ENCODE measurements at places on chromosomes 1 and 21.
A peak's percentile ranks its signal among the peaks of the same experiment; 100 is the strongest.

GRCh38 chr1:104125266-104125665 lies 375.6 kb downstream of the AMY1C start:
- no peak for DNase-seq

DNA sequence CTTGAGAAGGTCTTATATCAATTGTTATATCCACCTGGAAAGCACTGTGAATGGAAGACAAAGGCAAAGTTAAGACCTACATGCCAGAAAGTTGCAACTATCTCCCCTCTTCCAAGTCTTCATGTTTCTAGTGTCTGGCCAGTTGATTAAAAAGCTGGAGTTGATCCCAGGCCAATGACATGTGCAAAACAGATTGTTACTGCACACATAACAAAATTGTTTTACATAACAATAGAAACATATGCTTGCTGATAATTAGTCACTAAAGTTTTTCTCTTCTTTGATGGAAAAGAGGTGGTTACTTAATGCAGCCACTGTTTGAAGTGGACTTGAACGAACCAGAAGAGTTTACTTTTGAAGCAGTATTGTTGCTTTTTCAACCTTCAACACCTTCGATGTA lies 158.2 kb downstream of the TGFBR3 start:
- DNase-seq: no peak

DNA sequence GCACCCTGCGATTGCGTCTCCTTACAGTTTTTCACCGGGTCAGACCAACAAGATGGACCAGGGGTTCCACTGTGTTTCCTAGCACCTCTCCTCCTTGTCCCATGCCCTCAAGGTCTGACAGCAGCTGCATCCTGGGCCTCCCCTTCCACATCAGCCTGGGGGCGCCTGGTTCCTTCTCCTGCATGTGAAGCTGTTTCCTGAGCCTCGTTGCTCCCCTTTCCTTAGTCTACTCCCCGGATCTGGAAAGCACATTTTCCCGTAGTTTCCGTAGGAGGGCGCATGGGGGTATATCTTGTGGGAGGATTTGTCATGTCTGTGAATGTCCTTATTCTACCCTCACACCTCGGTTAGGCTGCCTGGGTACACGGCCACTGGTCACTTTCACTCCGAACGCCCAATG lies 6.1 kb downstream of the PRDM15 start:
- no peak for DNase-seq

DNA sequence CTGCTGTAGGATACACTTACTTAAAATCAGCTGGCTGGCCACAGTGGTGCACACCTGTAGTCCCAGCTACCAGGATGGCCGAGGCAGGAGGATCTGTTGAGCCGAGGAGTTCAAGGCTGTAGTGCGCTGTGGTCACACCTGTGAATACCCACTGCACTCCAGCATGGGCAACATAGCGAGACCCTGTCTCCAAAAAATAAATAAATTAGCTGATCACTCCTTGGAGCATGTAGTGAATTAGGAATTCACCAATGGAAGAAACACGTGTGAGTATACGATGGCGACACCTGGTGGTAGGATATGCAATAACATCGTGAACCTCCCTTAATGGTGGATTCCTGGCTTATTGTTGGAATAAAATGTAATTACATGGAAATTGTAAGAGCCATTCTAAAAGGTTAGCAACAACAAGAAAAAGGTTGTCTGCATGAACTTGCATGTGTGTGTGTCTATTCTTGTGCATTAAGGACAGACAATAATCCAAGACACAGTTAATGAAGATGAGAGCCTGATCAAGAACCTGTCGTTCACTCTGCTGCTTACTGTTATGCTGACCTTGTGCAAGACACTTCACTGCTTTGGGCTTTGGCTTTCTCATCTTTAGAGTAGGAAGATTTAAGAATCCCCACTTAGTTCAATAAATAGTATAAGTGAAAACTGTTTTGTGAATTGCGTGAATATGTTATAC lies 38.6 kb upstream of the COX20 start:
- no peak for DNase-seq

- DNase-seq: peak; percentile 60
Observed at GRCh38 chr21:41878831-41879189, 334 bp downstream of the PRDM15 start.

DNA sequence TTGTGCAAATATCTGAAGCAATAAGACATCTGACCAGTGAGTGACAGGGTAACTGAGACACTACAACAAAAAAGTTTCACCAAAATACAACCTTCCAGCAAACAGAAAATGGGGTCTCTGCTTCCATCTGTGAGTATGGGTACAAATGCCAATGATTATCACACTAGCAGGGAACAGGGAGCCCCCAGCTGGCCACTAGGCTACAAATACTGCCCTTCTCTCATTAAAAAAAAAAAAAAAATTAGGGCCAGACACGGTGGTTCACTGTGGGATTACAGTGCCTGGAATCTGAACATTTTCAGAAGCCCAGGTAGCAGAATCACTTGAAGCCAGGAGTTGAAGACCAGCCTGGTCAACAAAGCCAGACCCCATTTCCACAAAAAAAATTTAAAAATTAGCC lies 48.4 kb upstream of the EDARADD start:
- DNase-seq: no peak

DNA sequence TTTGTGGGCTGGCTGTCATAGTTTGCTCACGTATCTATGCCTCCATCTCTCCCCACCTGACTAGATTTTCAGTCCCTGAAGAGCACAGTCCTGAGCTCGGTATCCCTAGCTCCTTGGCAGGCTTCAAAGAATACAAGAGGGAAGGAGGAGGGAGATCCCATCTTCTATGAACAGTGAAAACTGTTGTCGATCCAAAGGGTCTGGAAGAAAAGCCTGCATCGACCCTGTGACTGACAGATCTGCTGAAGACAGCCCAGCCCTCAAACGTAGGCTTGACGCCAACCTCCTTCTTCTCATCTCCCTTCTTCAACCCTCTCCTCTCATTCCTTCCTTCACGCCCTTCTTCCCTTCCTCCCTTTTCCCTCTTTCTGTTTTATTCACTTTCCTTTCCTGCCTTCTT lies 13.3 kb upstream of the ADORA1 start:
- no peak for DNase-seq

DNA sequence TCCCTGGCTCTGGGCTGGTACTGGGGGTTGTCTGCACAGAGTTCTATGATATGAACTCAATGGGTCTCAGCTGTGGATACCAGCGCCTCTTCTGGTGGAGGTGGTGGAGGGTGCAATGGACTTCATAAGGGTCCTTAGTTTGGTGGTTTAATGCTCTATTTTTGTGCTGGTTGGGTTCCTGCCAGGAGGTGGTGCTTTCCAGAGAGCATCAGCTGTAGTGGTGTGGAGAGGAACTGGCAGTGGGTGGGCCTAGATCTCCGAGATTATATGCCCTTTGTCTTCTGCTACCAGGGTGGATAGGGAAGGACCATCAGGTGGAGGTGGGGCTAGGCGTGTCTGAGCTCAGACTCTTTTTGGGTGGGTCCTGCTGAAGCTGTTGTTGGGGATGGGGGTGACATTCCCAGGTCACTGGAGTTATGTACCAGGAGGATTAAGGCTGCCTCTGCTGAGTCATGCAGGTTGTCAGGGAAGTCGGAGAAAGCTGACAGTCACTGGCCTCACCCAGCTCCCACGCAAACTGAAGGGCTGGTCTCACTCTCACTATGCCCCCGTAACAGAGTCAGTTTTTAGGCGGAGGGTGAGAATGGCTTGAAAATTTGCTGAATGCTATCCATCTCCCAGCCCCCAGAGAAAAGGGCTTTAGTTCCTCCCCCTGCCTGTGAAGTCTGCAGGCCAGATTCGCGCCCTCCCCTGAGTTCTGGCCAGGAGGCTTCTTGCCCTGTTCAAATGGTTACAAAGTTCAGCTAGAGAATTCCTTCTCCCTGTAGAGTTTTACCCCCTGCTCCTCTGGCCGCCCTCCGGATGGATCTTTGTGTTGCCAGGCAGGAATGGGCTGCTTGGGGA lies 902.9 kb downstream of the LTN1 start:
- DNase-seq: no peak

DNA sequence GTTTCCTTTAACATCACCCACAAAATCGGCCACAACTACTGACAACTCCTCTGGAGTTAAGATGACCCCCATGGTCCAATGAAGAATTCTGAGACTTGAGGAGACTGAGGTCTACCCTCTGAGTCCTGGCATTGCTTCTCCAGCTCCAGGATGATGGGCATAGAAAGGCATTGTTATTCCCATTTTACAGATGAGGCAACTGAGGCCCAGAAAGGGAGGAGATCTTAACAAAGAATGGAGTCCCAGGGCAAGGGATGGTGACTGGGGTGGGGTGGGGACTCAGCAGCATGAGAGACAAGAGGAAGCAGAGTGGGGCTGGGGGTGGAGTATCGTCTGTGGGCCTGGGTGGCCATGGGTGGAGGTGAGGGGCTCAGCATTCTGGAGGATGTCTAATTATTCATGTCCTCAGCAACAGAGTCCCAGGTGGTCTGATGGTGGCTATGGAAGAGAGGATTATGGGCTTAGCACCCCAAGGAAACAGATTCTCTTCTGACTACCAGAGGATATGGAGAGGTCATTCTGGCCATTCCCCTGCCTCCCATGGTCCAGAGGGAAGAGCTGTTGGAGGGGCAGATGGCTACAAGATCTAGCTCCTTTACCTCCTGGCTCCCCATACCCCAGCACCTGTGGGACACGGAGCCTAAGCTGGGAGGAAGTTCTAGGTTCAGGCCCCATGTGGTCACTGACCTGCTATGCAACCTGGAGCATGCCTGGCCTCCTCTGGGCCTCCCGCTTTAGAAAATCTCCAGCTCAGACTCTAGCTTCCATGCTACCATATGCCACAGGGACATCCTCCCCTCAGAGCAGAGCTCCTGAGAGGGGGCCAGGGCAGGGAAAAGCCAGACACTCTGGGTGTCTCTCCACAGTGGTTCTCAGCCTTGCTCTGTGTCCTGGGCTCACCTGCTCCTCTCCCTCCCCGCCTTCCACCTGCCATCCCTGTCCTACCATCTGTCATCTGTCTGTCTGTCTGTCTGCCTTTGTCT lies 37.4 kb upstream of the DMBX1 start:
- DNase-seq: no peak

DNA sequence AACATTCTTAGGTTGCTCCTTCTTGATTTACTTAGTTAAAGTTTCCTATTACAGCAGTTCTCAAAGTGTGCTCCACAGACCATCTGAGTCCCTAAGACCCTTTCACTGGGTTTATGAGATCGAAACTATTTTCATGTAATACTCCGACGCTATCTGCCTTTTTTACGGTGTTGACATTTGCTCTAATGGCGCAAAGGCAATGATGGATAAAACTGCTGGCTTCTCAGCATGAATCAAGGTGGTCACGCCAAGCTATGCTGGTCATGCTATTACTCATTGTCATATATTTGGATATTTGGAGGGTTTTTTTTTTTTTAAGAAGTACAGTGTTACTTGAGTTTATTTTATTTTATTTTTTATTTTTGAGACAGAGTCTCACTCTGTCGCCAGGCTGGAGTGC lies 235.1 kb downstream of the KIF26B start:
- no peak for DNase-seq

DNA sequence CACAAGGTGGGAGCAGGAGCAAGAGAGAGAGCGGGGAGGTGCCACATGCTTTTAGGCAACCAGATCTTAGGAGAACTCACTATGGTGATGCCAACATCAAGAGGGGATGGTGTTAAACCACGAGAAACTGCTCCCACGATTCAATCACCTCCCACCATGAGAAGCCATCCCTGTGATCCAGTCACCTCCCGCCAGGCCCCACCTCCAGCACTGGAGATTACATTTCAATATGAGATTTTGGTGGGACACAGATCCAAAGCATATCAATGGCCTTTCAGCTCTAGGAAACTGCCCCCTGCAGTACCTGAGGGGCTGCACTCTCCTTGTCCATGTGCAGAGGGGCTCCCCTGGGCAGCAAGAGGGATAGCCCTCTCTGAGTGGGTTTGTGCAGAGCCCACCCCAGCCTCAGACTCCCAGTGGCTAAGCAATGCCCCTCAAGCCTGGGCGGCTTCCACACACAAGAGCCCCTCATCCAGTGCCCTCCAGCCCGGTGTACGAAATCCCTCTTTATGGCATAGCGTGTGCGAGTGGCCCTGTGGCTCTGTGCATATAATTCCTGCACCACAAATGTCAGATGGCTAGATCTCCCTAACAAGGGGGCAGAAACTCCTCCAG lies 15.5 kb upstream of the PRDM16 start:
- DNase-seq: no peak

GRCh38 chr1:1922956-1923833 lies 4.1 kb upstream of the TMEM52 start:
- DNase-seq: no peak

- no peak for DNase-seq
Observed at GRCh38 chr1:85074365-85074964, 26.2 kb upstream of the MCOLN3 start.

All from stimulated activated CD4-positive, alpha-beta T cell treated with anti-CD3 and anti-CD28 coated beads, TNF-alpha, amount 100 ng/mL, for 48 hours (primary cell).